ENCODE measurements at places on chromosomes 16 and 17.

DNA sequence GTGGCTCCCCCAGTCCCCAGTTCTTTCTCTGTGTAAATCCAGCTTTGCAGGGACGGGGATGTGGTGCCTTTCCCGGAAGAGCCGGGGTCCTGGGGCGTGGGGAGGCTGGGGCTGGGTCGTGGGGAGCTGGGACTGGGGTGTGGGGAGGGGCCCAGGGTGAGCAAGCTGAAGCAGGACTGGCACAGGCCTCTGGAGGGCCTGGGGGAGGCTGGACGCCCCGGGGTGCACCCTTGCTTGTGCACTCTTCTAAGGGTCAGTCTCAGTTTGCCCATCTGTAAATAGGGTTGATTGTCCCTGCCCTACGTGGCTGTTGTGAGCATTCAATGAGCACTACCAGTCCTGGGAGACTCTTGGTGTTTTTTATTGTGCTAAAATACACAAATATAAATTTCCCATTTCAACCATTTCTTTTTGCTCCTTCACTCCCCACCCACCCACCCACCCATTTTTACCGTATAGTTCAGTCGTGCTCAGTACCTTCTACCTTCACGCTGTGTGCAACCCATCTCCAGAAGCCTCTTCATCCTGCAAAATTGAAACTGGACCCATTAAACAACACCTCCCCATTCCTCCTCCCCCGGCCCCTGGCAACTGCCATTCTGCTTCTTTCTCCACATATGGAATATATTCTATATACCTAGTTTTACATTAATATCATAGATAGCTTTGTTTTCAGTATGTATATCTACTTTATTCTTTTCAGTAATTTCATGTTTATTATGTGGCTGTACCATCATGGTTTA is 7.8 kb upstream of the TBC1D3B start:
- no peak for DNase-seq

- no peak for DNase-seq
Observed at GRCh38 chr17:49162866-49163265, 30.3 kb downstream of the B4GALNT2 start.

- no peak for DNase-seq
Observed at GRCh38 chr17:75820094-75821080, 23.8 kb downstream of the UNC13D start.

DNA sequence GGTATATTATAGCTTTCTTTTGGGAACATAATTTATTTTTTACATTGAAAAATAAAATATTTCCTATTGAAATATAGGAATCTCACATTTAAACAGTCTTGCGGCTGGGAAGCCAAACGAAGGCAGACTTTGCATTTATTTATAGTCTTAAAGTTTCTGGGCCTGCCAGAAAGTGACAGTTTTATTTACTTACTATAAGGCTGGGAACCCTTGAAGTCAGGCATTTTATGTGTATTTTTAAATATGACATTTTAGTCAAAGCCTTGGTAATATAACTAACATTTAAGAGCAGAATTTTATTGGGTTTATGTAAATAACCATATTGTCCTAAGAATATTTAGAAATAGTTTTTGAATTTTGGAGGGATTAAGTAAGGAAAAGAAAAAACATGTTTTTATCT is 97.5 kb downstream of the TANGO6 start:
- DNase-seq: no peak

- no peak for DNase-seq
Observed at GRCh38 chr17:1076982-1077302, 80.0 kb downstream of the TIMM22 start.
